ENCODE measurements at places on chromosomes 16 and 17.

- no peak for DNase-seq
Observed at GRCh38 chr16:68247932-68248331, 2.8 kb downstream of the PLA2G15 start.

GRCh38 chr17:27984816-27985215 is 57.7 kb upstream of the NLK start:
- DNase-seq, result no peak

DNA sequence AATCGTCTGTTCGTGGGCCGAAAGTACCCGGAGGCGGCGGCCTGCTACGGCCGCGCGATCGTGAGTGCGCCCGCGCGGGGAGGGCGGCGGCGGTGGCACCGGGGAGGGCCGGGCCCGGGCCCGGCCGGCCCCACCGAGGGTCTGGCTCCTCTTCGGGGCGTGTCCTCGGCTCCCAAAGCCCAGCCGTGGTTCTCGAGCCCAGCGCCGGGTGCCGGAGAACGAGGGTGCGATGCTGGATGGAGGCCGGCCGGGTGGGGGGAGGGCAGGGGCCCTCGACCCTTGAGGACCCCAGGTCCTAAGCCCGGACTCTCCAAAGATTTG is 375 bp downstream of the STUB1 start:
- no peak for DNase-seq

DNA sequence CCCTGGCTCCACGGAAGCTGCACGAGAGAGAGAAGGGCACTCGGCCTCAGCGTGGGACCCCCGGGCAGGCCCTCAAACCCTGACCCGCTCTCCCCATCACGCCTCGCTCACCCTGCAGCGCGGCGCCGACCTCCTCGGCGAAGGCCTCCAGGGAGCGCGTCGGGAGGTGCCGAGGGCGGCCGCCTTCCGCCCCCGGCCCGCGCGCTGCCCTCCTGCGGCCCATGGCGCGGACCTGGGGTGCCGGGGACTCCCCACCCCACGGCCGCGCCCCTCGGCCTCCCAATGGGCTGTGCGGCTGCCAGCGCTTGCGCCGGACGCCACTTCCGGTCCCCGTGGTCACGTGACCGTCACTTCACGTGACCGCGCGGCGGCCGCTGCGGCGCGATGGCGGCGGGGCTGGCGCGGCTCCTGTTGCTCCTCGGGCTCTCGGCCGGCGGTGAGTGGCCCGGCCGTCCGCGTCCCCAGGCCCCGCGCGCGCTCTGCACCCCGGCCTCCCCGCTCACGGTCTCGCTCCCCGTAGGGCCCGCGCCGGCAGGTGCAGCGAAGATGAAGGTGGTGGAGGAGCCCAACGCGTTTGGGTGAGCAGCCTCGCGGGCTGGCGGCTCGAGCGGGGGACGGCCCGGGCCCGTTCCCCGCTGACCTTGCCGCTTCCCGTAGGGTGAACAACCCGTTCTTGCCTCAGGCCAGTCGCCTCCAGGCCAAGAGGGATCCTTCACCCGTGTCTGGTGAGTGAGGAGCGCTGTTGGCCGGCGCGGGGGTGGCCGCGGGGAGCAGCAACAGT is at the start of the genes GNPTG and TSR3:
Gene GNPTG (plus strand): TSS at position 350 of the 781 bp plus-strand sequence. CDS start 35 bp downstream, at position 385.
Gene TSR3 (minus strand): TSS at position 297 of the 781 bp plus-strand sequence. CDS start 74 bp downstream, at position 223.
- peak; percentile 70 for DNase-seq

GRCh38 chr17:28774206-28774605 is 30.4 kb downstream of the TRAF4 start:
- DNase-seq, result no peak

- DNase-seq, result no peak
Observed at GRCh38 chr16:21719283-21719682, 55.5 kb downstream of the OTOA start.

- DNase-seq, result no peak
Observed at GRCh38 chr17:78806451-78806850, 24.4 kb upstream of the CYTH1 start.

DNA sequence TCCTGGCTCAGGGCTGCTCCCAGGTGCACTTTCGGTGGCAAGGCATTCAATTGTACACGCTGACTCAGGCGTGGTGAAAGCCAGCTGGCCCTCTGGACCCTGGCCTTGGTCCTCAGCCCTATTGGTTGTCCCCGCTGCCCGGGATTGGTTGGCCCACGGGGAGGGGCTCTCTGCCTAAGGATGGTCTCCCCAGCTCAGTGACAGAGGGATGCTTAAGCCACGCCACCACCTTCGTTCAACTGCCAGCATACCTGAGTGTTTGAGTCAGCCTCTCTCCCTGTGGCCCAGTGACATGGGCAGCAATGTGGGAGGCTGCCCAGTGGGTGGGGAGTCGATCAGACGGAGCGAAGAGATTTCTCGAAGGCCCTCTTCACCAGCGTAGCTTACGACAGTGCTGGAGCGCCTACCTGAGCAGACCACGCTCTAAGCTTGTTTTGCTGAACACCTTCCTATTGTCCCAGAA is 30.3 kb downstream of the IRF8 start:
- no peak for DNase-seq

DNA sequence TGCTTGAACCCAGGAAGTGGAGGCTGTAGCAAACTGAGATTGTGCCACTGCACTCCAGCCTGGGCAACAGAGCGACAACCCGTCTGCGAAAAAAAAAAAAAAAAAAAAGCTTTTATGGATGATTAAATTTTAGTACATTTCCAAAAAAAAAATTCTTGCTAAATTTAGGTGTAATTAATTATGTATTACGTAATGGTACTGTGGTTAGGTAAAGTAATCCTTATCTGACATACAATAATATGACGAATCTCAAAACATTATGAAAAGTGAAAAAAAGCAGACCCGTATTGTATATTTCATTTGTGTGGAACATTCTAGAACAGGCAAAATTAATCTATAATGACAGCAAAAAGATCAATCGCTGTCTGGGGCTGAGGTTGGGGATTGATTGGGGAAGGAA is 10.3 kb upstream of the CORO1A start:
- DNase-seq, result no peak

DNA sequence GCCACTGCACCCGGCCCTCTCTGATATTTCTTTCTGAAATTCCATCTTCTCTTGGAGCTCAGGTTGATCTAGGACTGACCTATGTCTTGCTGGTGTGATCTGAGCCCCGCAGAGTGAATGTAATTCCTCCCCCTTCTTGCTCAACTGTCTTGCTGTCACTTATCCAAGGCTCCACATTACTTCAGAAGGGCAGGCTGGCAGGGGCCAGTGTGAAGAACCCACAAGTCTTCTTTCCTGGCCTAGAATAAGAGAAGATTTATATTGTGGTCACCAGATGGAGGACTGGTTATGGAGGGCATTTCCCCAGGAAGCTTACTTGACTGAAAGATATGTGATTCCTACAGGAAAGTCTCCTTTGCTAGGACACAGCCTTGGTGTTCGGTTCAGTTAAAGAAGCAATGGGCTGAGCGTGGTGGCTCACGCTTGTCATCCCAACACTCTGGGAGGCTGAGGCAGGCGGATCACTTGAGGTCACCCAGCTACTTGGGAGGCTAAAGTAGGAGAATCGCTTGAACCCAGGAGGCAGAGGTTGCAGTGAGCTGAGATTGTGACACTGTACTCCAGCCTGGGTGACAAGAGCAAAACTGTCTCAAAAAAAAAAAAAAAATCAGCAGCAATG is 13.4 kb downstream of the ITGAL start:
- no peak for DNase-seq

DNA sequence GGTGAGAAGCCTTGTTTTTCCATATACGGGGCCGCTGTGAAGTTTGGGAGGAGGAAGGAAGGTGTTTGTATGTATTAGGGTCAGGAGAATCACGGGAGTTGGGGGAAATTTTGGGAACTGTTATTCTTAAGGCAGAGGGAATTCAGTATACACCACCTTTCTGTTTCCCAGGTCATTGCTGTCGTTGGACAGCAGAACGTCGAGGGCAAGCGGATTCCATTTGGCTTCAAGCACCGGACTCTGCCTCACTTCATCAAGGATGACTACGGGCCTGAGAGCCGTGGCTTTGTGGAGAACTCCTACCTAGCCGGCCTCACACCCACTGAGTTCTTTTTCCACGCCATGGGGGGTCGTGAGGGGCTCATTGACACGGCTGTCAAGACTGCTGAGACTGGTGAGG is 17.6 kb downstream of the POLR2A start:
- DNase-seq, result no peak

DNA sequence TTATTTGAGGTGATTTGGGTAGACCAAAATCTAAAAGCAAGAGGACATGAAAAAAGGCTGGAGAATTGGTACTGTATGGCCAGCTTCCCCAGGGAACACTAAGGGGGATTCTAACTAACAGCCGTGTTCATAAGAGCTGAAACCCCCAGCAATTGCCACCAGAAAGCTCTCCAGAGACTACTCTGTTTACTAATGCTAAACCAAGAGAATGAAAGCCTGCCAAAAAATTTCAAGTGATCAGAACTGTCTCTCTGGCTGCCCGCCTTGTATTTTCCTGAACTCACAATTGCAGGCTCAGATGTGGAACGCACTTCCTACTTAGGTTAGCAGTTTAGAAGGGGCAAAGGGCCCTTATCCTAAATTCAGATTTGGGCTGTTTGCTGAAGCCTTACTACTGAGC is 24.1 kb downstream of the MYH10 start:
- DNase-seq, result no peak

GRCh38 chr16:47463771-47464624 is 2.9 kb downstream of the PHKB start:
- DNase-seq, result no peak

- no peak for DNase-seq
Observed at GRCh38 chr16:15489016-15489415, 54.6 kb downstream of the BMERB1 start.

GRCh38 chr17:57487573-57487972 is 231.2 kb downstream of the MSI2 start:
- no peak for DNase-seq

- no peak for DNase-seq
Observed at GRCh38 chr17:6126768-6127167, 56.6 kb downstream of the WSCD1 start.

GRCh38 chr16:11783319-11784037 is 13.6 kb downstream of the ZC3H7A start:
- no peak for DNase-seq

- DNase-seq, result no peak
Observed at GRCh38 chr17:69567130-69567529, 152.6 kb downstream of the MAP2K6 start.

DNA sequence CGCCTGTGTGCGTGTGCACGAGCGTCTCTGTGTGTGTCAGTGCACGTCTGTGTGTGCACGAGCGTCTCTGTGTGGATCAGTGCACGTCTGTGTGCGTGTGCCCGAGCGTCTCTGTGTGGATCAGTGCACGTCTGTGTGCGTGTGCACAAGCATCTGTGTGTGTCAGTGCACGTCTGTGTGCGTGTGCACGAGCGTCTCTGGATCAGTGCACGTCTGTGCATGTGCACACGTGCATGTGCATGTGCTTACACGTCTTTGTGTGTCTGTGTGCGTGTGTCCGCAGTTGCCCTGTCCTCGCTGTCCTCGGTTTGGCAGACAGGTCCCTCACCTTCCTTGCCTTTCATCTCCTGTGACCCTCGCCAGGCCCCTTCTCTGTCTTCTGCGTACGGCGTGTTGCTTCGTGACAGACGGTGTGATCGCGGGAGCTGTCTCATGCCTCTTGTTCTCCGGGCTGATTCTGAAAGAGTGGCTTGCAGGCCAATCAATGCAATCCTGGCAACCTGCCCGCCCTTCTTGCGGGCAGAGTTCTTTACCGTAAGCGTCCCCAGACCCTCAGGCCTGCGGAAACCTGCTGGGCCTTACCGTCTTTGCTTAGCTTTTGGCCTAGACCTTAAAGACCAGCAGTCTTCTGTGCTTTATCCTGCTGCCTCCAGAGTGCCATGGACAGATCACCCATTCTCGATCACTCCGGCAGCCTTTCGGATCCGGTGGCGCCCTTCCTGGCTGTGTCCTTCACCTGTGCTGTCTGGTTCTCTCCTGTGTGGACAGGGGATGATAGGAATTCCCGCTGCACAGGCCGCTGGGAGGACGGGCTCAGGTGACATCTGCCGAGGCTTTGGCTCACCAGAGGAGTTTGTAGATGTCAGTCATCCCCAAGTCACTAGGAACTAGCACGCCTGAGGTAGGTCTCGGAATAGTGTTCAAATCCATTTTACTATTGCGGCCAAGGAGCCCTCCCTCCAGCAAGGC is 18.5 kb downstream of the MLYCD start:
- DNase-seq, result no peak

GRCh38 chr16:83994087-83994486 is 26.0 kb downstream of the NECAB2 start:
- DNase-seq, result peak; percentile 89

DNA sequence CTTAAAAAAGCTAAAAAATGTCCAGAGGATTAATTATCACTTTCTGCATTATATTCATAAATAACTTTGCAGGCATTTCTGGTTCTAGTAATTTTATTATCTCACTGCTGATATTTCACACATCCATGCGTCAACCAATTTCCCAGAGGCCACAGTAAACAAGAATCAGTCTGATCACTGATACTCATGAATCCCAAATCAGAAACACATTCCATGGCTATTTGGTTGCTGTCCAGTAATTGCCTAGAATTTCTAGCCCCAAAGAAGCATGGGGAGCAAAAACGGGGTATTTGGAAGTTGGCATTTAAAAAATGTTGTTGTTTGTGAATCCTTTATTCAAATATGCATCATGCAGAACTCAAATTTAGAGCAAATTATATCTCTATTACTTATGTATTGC is 244.8 kb downstream of the CDH8 start:
- no peak for DNase-seq

- no peak for DNase-seq
Observed at GRCh38 chr17:64133546-64134215, 3.7 kb upstream of the ERN1 start.

DNA sequence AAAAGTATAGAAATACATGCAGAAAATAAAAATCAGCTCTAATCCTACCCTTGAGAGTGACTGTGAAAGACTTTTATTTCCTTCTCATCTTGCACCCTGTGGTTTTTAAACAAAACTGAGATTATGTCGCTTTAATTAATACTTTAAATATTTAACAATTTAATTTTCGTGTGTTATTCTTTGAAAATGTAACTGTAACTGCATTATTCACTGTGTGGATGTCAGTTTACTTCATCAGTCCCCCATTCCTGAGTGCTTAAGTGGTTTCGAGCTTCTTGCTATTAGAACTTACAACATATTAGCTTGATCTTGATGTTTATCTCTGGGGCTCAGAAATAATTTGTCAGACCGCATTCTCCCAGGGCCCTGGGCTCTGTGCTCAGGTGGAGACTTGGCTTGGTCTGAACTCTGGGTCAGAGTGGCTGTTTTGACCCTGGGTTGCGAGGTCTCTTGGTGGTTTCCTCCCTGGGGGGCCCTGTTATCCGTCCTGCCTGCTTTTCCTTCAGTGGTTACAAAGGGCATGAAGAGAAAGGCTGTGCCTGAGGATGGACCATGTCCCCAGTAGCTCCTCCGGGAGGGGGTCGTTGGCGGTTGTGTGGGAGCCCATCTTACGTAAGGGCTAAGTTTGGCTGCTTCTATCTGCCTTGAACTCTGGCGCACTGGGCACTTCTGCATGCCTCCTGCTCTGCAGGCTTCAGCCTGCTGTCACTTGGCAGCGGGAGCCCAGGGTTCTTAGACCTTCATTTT is 25.7 kb downstream of the AKAP1 start:
- no peak for DNase-seq

All from stromal cell of bone marrow (primary cell).